Suppressor macrophage treated with lipopolysaccharide for 4 hours (primary cell): ENCODE measurements at places on chromosomes 6 and 20.

- DNase-seq = peak; percentile 80
Measured at GRCh38 chr6:131116755-131117360, 18.4 kb upstream of the AKAP7 start.

GRCh38 chr6:32291543-32291942, 67.7 kb upstream of the NOTCH4 start:
- peak; percentile 10 for DNase-seq

- no peak for DNase-seq
Measured at GRCh38 chr6:5179917-5180316, 80.8 kb downstream of the LYRM4 start.

DNA sequence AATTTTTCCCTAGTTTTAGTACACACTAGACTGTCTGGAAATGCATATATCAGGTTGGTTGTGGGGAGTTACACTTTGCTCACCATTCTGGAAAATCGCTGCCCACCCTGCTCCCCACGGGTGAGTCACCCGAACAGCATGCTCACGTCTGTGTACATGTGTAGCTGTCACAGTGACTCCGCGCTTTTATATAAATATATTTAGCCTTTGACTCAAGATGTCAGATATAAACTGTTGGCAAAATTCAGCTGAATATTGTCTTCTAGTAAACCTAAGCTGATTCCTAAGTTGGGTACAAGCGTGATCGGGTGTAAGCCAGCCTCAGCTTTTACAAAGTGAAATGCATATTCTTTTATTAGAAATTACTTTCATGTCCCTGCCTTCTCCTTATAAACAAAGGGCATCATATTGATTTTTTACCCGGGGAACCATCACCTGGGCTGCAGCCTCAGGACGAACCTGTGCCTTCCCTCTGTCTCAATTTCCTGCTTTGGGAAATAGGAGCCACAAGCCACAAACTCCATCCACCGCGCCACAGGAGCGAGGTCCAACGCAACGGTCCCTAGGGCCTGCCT, 4.3 kb downstream of the SDCBP2 start:
- peak; percentile 45 for DNase-seq

DNA sequence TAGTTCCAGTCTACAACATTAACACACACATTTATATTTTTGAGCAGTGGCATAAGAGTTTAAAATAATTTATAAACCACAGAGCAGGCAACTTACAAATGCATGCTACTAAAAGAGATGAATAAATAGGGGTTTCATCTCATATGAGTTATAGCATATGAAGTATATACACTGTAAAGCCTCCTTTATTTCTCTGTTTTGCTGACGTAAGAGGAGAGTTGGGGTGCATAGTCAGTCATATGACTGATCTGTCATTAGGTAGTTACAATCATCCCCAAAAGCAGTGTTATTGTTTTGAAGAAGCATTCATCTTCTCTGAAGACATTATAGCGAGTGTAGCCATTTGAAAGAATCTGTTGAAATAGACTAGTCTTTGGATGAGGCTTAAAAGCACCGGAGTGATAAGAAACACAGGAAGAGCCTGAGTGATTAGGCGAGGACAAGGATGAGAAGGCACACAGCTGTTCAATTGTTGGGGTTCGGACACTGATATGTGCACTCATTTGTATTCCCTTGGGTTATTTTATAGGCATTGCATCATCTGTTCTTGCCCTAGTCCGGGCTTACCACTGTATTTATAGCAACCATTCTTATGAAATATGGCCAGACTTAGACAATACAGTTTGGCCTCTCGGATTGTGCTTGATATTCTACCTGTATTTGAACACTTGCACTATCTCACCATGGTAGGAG, 325.7 kb downstream of the SAMD5 start:
- no peak for DNase-seq

DNA sequence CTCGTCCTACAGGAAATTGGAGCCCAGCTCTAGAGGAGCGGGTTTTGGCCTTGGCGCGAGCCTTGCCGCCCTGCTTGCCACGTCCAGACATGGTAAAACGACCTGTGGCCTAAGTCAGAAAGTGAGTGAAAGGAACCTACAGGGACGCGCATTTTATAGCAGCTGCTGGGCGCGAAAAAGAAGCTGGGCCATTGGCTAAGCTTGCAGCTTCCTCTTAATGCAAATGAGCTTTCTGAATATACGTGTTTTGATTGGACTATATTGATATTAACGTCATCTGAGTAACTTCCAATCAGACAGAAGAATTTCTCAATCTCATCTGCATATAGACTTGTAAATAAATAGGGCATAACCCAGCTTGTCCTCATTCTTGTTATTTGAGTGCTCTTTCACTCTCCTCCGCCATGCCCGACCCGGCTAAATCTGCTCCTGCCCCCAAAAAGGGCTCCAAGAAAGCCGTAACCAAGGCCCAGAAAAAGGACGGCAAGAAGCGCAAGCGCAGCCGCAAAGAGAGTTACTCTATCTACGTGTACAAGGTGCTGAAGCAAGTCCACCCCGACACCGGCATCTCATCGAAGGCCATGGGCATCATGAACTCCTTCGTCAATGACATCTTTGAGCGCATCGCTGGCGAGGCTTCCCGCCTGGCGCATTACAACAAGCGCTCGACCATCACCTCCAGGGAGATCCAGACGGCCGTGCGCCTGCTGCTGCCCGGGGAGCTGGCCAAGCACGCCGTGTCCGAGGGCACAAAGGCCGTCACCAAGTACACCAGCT, 18.9 kb downstream of the OR2B2 start:
- peak; percentile 93 for DNase-seq

GRCh38 chr6:15395087-15395486, 149.2 kb downstream of the JARID2 start:
- no peak for DNase-seq

DNA sequence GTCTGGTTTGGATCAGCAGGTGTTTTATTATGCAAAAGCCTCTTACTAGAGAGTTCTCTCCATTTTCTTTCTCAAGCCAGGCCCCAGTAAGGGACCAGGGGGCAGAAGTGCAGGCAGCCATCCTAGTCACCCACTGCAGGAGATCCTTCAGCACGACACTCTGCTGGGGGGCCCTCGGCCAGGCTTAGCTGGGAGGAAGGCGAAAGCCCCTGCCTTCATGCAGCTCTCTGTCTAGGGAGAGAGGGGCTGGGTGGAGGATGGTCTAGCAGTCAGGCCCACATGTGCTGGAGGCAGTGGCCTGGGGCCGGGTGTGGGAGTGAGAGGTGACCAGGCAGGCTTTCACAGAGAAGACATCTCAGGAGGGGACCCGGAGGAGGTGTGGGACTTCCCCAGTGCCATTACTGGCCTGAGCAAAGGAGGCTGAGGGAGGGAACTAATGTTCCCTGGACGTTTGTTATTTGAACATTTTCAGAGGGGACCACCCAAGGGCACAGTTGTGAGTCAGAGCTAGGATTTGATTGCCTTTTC, 33.5 kb upstream of the VSTM2L start:
- DNase-seq = no peak

DNA sequence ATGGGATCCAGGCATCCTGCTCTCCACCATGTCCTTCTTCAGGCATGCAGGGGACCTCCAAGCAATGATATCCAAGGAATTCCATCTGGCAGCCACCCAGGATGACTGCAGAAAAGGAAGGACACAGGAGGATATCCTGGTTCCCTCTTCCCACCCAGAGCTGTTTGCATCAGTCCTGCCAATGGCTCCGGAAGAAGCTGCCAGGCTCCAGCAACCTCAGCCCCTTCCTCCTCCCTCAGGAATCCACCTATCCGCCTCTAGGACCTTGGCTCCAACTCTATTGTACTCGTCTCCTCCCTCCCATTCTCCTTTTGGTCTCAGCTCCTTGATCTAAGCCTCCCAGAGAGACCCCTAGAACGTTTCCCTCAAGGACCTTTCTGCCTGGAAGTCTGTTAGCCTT, 733 bp upstream of the PSORS1C2 start:
- no peak for DNase-seq

DNA sequence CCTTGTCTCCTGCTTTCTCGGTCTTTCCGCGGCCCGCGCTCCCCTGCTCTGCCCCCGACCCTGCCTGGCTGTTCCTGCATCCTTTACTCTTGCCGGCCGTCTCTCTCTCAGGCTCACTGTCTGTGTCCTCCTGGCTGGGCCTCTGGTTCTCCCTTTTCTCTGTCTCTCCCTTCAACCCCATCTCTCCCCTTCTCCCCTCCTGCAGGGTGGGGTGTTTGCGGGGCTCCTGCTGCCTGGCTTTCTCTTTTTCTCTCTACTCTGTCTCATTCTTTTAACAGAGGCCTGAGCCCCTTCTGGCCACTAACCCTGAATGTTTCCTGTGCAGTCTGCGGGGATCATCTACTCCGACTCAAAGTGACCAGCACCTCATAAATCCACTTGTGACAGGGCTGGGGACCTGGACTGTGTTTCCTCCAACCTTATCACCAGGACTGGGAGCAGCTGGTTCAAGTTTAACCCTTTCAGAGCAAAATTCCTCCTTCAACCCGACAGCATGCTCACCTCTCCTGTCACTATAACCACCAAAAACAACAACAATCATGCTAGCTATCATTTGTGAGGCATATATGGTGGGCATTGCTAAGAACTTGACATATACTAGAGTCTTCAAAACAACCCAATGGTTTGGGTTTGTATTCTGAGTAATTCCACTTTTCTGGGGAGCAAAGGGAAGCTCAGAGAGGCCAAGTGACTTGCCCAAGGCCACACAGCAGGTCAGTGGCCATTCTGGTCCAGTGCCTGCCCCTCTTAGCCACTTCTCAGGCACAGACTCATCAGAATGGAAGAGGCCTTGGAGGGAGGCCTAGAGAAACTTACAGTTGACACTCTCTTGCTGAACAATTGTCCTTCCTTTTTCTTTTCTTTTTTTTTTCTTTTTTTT, 811 bp upstream of the RSPO4 start:
- DNase-seq = no peak

DNA sequence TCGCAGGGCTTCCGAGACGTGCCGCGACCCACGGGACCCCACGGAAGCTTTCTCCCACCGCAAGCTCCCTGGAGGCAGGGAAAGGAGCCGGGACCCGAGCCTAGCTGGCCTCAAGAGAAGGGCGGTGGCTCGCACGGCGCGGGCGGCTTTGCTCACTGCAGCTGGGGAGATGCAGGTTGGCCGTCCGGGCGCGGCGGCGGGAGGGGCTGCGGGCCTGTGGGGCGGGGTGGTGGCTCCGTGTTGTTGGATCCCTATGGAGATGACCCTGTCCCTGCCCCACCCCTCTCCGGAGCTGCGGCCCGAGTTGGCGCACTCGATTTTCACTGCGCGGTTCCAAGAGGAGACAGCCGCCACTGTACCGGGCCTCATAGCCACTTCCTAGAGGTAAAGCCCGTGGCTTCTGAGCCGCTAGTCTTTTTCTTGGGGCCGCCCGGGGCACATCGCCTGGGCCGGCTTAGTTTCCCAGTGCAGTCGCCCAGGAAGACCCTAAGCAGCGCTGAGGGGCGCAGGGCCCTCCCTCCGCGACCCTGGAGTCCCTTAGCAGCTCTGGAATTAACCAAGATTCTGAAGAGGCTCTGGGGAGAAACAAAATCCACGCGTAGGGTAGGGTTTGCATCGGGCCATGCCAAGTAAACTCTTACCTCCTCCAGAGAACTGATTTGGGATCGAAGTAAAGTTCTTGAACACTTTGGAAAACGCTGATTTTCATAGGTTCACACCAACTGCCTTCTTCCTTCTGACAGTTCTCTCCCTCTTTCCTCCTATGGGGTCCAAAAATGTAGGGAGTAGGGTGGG, at the start of gene ECT2L:
Gene ECT2L, plus strand, starts transcription at position 279 of the 795 bp plus-strand sequence. CDS start 17,188 bp downstream, outside the sequence.
- DNase-seq = no peak

- DNase-seq = no peak
Measured at GRCh38 chr20:62233684-62234083, 4.6 kb upstream of the OSBPL2 start.

- DNase-seq = peak; percentile 12
Measured at GRCh38 chr6:30013291-30013922, 47.7 kb upstream of the POLR1H start.

GRCh38 chr6:118645395-118645794, 6.0 kb downstream of the CEP85L start:
- no peak for DNase-seq

DNA sequence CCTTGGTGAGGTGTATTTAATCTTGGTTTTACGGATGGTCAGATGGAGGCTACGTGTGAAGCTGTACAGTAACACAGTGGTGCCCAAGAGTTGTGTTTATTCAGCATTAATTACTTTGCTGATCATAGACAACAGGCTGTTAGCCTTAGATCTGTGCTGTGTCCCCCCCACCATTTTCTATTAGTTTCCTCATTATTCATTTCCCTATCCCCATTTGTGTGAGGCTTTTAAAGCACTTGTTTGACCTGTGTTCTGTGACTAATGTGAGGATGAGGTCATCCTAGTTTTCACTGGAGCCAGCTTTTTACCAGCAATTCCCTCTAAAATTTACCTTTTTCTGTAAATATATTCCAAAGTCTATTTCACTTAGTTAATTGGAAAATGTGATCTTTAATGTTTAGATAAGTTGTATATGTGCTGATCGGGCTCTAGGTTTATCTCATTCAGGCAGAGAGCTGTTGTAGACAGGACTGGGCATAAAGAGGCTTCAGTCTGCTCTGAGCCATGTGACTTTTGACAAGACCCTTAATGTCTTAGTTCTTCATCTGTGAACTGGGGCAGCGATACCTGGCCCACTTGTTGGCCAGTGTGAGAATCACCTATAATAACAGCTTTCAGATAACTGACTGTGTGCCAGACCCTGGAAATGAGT, 8.4 kb downstream of the MAPRE1 start:
- DNase-seq = peak; percentile 35
